Activated naive CD4-positive, alpha-beta T cell (primary cell): ENCODE measurements at places on chromosomes 16 and 17.

DNA sequence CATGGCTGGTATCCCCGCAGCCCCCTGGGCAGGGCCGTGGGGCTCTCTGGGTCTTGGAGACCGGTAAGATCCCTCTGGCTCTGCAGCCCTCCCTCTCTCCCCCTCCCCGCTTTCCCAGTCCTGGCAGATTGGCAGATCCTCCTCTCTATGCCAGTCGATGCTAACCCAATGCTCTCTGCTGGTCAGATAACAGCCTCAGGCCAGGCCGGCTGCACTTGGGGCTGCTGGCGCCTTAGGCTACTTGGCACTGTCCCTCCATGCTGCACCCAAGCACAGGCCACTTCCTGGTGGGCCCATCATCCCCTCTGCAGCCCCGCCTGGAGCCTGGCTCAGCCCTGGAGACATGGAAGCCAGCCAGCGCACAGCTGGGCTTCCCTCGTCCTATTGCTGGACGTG is 81.7 kb downstream of the RTN4RL1 start:
- no peak for DNase-seq

- DNase-seq = no peak
Observed at GRCh38 chr17:16879686-16880085, 92.2 kb downstream of the TNFRSF13B start.

DNA sequence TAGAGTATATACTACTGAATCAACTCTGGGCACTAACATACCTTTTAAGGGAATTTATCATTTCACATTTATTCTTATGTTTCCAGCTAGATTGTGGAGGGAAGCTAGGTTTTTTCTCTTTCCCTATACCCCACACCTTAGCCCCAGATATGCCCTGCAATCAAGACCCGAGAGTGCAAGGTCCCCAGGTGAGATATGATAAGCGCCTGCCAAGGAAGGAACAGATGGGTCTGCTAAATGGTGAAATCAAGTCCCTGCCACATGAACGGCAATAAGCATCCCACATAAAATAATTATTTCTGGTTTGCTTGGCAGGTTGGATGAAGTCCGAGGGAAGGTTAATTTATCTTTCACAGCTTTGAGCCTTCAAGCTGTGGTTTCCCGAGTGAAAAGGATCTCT is 195.5 kb downstream of the TOX3 start:
- no peak for DNase-seq

DNA sequence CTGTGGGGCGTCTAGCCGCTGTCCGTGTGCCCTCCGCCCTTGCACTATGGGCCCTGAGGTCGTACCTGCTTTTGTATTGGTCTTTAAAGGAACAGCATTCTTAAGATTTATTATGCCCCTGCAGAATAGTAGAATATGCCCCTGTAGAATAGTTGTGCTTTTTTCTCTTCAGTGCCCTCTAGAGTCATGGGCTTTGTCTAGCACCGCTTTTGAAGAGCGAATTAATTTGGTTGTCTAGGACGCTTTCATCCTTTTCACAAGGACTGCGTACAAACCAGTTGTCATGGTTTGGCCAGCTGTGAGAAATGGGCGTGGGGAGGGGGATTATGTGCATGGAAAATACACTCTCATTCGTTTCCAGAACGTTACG is 621 bp downstream of the CEP95 start:
- DNase-seq = no peak

- no peak for DNase-seq
Observed at GRCh38 chr16:9844361-9844760, 337.9 kb downstream of the GRIN2A start.

- DNase-seq = no peak
Observed at GRCh38 chr16:65201511-65201910, 79.6 kb upstream of the CDH11 start.

DNA sequence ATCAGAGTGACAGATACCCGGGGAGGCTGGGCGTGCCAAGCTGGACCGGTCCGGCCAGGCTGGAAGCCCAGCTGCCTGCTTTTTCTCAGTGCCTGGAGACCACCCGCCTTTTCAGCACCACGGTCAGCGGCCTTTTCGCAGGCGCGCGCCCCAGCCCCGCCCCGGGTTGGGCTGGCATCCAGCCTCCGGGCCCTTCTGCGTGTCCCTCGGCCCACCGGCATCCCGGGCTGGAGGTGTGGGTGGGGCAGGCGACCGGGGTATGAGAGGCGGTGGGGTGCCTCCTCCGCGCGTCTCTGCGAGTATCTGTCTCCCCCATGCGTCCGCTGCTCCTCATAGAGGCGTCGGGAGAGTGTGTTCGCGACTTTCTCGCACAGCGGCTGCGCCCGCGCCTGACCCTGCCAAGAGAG is 102.5 kb downstream of the MRM1 start:
- DNase-seq = no peak

DNA sequence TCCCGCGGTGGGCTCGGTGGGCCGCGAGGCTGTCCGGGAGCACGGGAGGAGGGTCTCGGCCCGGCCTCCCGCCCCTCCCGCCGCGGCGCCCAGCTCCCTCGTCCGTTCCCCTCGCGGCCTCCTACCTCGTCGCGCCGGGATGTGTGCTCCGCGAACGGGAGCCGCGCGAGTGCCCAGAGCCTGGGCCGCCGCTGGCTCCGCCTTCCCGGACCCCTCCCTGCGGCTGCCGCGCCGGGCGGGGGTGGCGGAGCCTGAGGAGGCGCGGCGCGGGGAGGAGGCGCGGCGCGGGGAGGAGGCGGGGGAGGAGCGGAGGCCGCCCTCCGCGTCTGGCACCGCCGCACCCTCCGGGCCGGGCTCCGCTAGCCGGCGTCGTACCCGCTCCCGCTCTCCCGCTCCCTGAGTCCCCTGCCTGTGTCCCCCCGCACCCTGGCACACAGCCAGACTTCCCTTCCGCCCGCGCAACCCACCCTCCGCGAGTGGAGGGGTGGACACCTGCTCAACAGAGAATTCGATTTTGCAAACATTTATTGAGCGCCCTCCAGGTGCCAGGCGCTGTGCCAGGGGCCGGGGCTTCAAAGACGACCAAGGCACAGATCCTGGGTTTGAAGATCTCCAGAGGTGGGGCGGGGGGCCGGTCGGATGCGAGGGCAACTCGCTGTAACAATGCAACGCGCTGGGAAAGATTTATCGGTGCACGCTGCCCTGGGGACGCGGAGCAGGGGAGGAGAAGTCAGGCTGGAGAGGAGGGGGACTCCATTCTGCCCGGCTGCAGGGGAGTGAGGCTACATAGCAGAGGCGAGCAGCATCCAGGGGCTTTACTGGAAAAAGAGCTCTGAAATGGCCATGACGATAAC is at the start of gene MPP3:
TSS of gene MPP3 (minus strand) at position 171 of the 854 bp plus-strand sequence. CDS start 1,240 bp downstream, outside the sequence.
- DNase-seq = peak; percentile 51

DNA sequence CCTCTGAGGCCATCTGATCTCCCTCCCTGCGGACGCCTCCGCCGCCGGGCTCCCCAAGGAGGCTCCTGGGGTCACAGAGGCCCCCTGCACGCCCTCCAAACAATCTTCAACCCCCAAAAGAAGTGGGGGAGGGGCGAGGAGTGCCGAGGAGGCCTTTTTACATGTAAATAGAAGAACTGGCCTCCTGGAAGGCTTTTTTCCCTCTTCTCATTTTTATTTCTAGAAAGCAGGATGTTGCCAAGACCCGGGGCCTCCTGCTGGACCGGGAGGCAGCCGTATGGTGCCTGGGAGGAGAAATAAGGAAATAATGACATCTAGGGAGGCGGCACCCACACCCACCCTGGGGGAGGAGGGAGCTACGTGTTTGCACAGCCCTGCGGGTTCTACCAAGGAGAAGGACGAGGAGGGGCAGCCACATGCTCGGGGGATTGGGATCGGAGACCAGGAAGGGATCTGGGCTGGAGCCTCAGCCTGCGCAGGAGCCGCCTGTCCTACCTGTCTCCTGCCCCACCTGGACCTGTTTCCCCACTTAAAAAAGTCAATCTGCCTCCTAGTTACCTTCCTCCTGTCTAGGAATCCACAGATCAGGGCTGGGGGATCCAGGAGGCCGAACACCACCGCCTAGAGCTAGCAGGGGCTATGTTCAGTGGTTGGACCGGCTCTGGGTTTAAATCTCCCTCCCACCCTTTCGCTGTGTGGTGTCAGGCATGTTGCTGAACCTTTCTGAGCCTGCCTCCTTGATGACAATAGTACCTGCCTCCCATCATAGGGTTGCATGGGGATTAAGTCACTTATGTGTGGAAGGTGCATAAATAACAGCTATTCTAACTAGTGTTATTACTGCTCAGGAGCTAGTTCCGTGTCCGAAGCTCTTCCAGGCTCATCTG is 175.7 kb upstream of the GSE1 start:
- DNase-seq = no peak

GRCh38 chr16:78249056-78249455 is 149.6 kb downstream of the WWOX start:
- DNase-seq = no peak

GRCh38 chr16:21937336-21937829 is 15.8 kb upstream of the UQCRC2 start:
- DNase-seq = no peak

- DNase-seq = no peak
Observed at GRCh38 chr17:32010114-32010513, 2.9 kb downstream of the LRRC37B start.

- DNase-seq = no peak
Observed at GRCh38 chr17:68753985-68754769, 153.0 kb upstream of the FAM20A start.

DNA sequence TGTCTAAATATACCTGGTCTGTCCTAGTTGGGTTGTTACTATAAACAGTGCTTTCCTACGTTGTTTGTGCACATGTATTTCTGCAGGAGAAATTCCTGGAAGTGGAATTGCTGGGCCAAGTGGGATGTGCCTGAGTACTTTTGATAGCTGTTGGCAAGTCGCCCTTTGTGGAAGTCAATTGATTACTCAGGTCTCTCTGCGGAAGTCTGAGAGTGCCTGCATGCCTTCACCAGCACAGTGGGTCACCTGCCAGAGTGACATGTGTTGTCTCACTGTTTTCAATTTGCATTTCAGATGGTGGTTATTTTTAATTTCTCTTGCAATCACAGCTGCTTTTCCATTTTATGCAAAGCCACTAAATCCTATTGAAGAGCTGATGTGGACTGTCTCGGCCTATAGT is 2.3 kb upstream of the MVD start:
- no peak for DNase-seq

DNA sequence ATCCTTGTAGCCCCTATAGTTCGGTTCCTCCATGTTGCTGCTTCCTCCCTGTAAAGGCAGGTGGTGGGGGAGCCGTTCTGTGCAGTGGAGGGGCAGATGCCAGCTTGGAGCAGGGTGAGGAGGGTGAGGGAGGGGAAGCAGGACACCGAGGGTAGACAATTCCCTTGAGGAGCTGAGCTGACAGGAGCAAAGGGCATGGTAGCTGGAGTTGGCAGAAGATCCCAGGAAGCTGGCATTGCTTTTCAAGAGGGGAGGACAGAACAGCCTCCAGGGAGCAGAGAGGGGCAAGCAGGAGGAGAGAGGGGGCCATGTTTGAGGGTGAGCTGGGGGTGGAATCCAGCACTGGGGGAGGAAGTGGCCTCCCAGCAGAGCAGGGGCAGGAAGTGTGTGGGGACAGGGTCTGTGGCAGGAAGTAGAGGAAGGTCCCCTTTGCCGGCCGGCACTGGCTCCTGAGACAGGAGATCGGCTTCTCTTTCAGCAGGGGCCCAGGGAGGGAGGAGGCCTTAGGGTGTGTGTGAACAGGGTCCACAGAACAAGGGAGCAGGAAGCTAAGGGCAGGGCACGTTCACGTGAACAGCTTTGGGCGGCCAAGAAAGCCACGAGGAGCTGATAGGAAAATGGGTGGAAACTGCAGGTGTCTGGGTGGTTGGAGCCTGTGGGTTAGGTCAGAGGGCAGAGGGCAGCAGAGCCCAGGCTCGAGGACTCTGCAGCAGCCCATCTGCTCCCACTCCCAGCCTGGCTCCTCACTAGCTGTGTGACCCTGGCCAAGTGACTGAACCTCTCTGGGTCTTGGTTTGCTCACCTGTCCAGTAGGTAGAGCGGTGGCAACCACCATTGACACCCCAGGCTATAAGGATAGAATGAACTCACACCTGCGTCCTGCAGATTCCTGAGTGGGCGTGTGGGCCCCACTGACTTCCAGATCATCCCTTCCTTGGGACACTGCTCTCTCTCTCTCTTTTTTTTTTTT is 17.5 kb upstream of the SPNS2 start:
- DNase-seq = peak; percentile 22

DNA sequence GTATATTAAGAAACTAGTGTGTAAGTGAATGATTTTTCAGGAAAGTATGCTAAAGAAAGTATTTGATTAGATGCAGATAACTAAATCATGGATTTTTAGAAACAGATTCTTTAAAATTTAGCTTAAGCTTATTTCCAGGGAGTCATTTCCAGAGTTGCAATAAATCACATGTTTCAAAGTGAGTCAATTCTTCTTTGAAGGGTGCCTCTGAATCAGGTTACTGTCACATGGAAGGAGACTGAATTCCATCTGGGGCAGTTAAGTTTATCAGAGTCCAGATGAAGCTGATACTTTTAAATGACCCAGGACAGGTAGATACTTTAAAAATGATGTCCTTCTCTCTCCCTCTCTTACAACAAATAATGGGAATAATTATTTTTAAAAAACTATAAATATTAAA is 5.0 kb downstream of the MFSD11 start:
- no peak for DNase-seq

DNA sequence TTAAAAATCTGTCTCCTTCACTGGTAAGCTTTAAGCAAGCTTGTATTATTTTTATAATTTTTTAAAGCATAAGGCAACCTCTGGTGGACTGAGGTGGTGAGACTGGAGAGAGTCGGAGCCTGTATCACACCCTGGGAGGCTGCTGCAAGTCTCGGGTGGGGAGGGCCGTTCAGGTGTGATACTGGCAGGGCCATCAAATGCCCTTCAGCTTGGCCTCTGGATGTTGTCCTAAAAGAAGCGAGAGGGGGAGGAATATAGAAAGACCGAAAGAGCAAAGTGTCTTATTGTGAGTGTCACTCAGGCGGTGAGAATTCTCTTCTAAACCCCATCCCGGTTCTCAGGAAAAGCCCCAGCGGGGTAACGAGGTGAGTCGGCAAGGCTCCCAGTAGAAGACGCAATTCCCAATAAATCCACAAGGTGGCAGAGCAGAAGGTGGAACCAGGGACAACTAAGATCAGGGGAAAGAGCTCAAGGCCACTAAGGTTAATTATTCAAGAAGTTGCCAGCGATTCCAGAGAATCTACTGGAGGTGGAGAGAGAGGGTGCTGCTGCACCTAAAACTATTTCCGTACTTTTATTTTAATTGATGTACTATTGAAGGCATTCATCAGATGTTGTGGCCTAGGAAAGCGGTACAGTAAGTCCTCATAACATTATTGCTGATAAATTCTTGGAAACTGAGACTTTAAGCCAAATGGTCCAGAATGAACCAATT is 14.1 kb downstream of the C17orf67 start:
- peak; percentile 14 for DNase-seq

- no peak for DNase-seq
Observed at GRCh38 chr16:8694795-8695728, 20.6 kb downstream of the ABAT start.
